ENCODE measurements at places on chromosomes 2 and 18.

DNA sequence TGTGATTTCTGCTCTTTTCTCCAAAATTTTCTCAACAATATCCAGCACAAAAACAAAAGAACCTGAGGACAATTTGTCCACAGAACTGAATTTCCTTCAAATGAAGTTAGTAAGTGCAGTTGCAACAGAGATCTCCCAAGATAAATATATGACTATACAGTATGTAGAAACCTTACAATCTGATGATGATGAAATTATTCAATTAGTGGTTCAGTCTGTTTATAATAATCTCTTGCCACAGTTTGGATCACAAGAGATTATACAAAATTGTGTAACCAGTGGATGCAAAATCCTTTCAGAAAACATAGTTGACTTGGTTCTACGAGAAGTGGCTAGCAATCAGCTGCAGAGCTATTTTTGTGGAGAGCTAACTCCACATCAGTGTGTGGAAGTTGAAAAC is 68.7 kb downstream of the FSIP2 start:
- no peak for DNase-seq

GRCh38 chr2:28395334-28396061 is 2.8 kb downstream of the FOSL2 start:
- no peak for DNase-seq

GRCh38 chr2:58155160-58155778 is 85.9 kb downstream of the FANCL start:
- DNase-seq = no peak

GRCh38 chr18:13464432-13465123 is 246.0 kb downstream of the LDLRAD4 start:
- no peak for DNase-seq

- DNase-seq = no peak
Observed at GRCh38 chr2:235564884-235565530, 71.2 kb downstream of the AGAP1 start.

DNA sequence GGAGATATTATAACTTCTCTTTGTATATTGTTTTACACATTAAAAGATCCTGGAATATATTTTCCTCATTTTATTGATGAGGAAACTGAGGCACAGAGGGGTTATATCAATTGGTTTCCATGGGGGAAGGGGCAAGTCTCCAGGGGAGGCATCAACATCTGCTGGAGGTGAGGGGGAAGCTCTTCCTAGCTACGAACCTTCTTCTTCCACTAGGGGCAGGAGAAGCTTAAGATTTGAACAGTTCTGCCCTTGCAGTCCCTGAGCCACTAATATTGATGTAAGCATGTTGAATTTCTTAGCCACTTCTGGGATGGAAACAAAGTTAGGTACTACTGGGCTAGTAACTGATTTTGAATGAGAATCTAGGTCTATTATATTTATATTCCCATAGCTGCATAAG is 140.1 kb upstream of the AQP4 start:
- DNase-seq = no peak

GRCh38 chr18:79211844-79212243 is 142.7 kb downstream of the ATP9B start:
- DNase-seq = no peak

DNA sequence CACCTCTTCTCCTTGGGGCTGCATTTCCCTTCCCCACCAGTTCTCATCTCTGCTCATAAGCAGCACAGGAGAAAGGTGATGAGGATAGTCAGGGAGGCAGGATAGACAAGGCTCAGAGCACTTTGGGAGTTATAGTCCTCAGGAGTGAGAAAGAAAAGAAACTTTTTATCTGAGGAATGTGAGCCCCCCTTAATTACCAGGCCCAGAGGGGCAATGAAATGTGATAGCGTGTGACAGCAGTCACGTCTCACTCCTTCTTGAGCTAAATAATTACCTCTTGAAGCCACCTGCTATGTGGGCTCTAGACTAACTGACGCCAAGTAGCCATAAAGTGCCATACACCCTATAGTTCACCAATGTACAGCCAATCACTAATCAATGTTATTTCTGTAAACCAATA is 105.8 kb downstream of the SPP2 start:
- DNase-seq = no peak

DNA sequence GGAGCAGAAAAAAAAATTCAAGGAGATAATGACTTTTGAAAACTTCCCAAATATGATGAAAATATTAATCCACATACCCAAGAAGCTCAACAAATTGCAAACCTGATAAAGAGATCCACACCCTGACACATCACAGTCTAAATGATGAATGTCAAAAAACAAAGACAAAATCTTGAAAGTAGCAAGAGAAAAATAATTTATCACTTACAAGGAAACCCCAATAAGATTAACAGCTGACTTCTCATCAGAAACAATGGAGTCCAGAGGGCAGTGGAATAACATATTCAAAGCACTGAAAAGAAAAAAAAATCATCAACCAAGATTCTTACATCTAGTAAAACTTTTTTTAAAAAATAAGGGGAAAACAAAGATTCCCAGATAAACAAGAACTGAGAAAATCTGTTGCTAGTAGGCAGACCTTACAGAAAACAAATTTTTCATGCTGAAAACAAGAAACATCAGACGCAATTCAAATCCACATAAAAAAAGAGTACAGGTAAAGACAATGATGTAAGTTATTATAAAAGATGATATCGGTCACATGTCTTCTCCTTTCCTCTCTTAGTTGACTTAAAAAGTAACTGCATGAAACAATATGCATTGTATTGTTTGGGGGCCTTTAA is 21.3 kb downstream of the SLC66A2 start:
- DNase-seq = no peak

- no peak for DNase-seq
Observed at GRCh38 chr2:40201425-40201824, 250.5 kb downstream of the SLC8A1 start.

GRCh38 chr2:188201639-188202038 is 90.0 kb upstream of the GULP1 start:
- DNase-seq = no peak
